ENCODE measurements at places on chromosomes 2 and 18.

- DNase-seq = no peak
Measured at GRCh38 chr2:26988058-26988860, 17.8 kb downstream of the MAPRE3 start.

GRCh38 chr18:6150430-6150829 is 255.1 kb upstream of the TMEM200C start:
- no peak for DNase-seq

GRCh38 chr2:23506531-23507266 is 121.7 kb downstream of the KLHL29 start:
- DNase-seq = no peak

DNA sequence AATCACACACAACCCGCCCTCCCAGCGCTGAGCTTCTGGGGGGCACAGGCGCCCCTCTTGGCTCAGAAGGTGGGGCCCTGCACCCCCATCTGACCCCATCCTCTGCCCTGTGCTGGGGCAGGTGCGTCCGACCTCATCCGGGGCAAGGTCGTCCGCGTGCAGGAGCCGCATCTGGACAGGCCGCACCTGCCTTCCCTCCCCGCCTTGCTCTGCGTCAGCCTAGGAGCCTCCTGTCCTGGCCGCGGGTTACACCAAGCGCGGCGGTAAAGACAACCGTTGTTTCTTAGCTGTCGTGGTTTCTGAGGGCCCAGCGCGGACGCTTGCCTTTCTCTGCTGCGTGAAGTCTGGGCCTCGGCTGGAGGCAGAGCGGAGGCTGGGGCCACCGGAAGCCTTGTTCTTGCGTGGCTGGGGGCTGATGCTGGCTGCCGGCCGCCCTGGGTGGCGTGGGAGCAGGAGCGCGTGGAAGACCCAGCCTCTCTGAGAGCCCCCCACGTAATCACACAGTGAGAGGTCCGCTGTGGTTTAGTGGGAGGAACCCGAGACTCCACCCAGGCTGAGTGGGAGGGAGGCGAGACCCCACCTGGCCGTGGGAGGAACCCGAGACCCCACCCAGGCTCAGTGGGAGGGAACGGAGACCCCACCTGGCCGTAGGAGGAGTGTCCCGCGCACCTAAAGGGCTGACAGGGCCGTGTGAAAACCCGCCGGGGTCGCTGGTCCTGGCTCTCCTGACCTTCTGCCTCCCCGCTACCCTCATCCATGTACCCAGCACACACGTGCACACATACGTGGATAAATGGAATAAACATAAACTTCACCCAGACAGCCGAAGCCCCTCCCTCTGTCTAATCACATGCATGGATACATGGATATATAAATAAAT is 51.8 kb downstream of the KCNG2 start:
- DNase-seq = no peak

DNA sequence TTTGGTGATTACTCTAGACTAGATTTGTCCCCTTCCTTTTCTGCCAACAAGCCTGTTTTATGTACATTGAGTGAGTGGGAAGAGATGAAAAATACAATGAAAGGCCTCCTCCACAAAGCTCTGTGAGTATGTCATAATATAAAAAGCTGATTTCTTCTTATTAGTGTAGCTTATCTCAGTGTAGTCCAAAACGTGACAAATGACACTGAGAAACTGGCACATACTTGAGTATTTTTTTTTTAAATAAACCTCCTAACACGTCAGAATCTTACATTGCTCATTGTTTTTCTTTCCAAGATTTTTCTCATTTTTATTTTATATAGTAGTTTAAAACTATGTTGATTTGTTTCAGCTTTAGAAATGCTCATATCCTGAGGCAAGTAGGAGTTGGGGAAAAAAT is 17.9 kb upstream of the FIGN start:
- DNase-seq = no peak

- no peak for DNase-seq
Measured at GRCh38 chr2:130261970-130262760, 63.9 kb upstream of the TUBA3E start.

DNA sequence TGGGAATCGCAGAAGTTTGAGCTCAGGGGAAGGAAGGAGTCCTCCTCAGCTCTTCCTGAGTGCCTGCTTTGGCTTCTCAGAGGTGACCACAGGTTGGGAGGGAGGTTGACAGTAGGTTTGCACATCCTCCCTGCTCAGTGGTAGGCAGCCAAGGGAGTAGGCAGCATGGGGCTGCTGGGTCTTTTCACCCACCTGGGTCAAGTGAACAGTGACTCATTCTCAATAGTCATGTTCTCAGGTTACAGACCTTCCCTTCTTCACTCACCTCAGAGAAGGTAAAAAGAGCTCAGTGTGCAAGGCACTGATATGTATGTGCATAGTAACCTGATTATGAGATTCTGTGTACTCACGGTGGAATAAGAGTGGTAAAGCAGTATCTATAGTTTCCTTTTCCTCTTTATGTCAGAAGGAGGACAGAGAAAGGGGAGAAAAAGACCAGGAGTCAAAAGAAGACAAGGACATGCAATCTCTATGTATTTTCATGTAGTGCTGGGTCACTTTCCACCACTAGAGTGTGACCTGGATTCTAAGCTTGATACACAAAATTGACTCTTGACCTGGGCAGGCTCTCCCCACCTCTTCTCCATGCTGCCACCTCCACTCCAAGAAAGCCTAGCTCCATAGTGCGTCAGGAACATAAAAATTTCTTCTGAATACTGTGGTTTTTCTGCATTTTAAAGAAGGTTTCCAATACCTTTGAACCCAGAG is 36.5 kb upstream of the ASNSD1 start:
- no peak for DNase-seq

DNA sequence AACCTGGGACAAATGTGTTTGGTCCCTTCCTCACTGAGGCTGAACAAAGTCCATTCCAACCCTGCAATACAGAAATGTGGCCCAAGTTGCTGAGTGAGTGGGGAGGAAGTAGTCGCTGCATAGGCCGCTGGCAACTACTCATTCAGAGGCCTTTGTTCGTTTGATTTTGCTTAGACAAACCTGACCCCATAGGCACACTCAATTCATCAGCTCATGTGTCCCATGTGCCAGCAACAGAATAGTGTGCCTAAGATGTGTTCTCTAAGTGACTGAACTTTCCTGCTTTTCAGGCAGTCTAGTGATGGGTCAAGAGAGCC is 23.0 kb downstream of the PTPN18 start:
- no peak for DNase-seq

GRCh38 chr2:7024261-7024660 is 107.0 kb downstream of the RNF144A start:
- DNase-seq = no peak

DNA sequence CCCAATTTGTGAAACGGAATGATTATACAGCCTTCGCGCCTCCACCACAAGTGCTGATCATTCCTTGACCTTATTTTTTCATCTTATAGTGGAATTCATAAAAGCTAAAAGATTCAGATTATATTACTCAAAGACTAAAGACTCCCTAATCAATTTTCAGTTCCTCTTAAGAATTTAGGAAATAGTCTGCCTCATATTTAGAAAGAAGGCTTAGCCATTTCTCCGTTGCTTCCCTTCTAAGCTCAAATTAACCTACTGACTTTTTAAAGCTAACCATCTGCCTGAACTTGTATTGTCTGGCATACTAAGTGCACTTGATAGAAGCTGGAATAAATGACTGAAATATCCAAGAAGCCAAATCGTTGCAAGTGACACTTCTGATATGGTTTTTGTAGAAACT is 44.7 kb downstream of the HNRNPLL start:
- no peak for DNase-seq

DNA sequence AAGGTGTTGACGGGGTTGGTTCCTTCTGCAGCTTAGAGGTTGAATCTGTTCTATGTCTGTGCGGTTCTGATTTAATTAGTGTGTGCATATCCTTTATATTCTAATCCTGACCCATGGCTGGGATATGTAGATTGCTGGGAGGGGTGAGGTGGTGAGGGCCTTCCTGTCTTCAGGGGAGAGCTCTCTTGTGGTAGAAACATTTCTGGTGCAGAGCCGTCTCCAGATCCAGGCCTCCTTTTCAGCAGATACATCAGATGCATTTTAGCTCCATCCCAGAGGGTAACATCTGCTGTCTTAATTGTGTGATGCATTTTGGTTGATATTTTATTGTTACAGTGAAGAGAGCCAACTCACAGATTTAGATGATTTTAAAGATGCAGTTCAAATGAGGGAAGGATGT is 227.8 kb downstream of the AGAP1 start:
- DNase-seq = no peak

GRCh38 chr18:65592435-65592834 is 158.4 kb upstream of the CDH7 start:
- no peak for DNase-seq

- no peak for DNase-seq
Measured at GRCh38 chr2:153133716-153134115, 344.8 kb downstream of the RPRM start.

DNA sequence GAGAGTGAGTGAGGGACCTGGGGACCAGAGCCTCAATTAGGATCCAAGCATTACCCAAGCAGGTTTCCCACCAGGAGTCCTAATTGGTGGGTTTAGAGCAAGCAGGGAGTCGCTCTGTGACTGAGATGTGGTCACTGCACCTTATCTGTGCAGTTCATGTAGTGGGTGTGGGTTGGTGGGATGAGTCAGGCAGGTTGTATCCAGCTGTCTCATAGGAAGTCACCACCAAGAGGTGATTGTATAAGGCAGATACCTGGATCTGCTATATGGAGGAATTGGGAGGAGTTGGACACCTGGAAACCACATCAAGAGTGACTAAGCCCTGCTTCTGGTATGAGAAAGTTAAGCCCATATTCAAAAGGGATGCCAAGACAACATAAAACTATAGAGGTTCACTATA is 106.8 kb downstream of the ARHGAP28 start:
- DNase-seq = no peak

DNA sequence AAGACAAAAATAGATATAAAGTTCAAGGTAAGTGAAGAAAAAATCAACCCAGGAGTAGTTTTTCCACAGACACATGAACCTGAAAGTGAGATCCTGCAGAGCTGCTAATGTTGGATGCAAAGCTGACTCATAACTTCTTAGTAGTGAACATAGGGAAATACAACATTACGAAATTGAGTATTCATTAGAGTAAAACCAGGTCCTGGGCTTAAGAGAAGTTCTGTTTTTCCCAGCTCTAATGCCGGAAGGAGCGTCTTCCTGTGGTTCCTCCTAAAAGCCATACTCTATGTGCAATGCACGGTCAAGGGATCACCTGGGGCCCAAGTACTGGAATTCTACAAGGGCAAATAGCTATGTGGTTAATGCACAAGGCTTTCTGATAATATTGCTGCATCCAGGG is 141.7 kb downstream of the RBMS1 start:
- no peak for DNase-seq

DNA sequence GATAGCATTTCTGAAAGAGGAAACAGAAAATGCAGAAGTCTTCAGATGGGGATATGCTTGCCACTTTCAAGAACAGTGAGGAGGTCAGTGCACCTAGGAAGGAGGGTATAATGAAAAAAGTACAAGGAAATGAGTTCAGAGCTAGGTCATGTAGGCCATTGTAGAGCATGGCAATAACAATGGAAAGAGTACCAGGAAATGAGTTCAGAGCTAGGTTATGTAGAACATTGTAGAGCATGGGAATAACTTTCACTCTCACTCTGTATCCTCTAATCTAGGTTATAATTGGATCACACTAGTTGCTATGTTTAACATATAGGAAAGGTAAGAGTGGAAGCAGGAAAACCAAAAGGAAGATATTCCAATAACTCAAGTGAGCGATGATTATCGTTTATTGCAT is 12.3 kb downstream of the SCG2 start:
- DNase-seq = no peak

GRCh38 chr2:610491-610890 is 66.7 kb downstream of the TMEM18 start:
- no peak for DNase-seq

DNA sequence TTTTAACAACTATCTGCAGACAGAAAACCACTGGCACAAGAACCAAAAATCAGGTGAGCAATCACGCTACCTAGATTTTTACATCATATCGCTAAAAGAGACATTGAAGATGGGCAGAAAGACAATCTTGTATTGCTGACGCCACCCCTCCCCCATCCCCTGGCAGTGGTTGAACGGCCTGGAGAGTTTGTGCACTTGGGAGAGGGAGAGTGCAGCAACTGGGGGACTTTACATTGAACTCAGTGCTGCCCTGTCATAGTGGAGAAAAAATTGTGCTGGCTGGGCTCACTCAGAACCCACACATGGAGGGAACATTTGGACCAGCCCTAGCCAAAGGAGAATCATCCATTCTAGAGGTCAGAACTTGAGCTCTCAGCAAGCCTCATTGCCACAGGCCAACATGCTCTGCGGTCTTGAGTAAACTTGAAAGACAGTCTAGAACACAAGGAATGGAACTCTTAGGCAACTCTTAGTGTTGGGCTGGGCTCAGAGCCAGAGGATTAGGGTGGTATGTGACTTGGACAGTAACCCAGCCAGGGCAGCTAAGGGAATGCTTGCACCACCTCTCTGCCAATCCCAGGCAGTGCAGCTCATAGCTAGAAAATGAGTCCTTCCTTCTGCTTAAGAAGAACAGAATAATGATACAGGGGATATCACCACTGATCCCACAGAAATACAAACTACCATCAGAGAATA is 220.0 kb upstream of the CYP26B1 start:
- DNase-seq = no peak

DNA sequence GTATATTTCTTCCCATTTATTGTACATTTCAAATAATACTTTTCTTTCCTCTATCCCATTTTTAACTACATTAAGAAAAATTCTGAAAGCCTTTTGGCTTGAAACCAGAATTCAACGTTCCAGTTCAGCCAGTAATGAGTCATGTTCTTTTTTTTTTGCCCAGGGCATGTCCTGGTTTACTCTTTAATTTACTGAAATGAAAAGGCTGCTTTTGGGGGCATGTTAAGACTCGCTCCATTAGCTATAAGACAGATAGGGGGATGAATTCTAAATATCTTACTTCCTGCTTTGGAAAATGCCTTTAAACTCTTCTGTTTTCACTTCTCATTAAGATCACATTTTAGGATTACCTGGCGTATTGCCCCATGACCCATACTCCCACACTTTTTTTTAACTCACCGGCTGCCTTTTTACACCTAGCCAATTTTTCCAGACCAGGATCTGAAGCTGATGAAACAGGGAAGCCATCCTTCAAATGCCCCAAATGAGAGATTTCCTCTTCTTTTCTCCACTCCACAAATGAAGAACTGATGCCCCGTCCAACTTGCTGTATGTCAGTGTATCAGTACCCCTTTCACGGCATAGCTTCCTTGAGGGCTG is 585 bp downstream of the ABCA12 start:
- DNase-seq = no peak

DNA sequence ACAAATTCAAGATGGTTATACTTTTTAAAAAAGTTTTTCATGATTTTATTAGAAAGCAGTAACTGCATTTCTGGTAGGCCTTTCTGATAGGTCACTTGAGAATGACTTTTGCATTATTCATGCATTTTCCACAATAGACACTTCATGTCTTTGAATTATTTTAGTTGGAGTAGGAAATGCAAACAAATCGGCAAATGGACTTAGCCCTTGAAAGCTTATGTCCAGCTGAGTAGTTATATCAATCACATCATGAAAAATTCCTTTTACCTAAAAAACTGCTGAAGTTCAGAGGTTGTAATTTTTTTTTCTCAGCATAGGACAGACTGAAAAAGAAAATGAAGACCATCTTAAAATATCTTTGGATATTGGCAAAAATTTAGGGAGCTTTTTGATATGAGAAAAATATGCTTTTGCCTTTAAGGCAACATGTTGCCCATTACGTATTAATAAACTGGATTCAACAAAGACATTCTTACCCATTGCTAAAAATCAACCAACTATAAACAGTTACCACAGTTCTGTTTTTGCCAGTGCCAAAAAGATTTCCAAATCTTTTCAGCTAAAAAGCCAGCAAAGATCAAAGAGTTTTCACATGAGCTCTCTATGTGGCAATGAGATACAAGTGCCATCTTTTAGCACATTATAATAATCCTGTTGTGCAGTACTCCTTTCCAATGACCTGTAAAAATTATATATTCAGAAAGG is 45.5 kb upstream of the FRZB start:
- no peak for DNase-seq

Measured in activated CD4-positive, CD25-positive, alpha-beta regulatory T cell (primary cell).